Daoy (cell line): ENCODE measurements at places on chromosomes 1 and 21. TPM values are rescaled to one million over a fixed set of nuclear protein-coding genes. Genes with fewer than 3 reads are reported as not detected.
A peak's percentile ranks its signal among the peaks of the same experiment; 100 is the strongest.

DNA sequence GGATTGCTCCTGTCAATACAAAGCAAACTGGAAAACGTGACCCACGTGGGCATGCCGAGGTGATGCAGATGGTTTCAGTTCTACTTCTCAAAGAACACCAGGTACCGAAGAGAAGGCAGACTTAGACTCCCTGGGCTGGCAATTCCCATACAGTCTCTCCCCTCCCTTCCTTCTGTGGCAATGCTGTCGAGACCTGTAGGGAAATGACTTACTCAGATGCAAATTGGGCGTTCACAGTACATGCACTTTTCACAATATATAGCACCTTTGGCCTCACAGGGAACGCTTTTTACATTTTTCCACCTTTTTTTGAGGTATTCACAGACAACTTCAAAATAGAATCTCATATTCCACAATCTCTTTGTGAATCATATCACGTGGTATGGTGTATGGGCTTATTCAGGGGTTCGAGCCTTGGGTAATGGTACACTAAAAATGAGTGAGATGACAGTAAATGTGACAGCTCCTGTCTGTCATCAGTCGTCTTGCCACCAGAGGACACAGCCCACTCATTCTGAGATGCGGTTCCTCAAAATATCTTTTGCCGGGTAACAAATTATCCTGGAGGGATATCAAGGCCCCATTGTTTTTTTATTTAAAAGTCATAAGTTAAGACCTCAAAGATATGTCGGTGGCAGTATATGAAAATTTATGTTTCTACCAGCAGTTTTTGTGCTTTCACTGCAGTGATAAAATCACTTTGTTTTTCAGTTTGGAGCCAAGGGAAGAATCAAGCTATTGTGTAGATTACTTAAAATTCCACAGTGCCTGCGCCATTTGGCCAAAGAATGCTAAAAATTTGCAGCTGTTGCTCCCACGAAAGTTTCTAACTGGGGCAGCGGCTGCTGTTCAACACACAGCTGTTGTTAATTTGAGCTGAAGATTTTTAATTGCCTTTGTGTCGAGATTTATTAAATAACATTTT is 168.4 kb downstream of the ZZZ3 start:
- DNase-seq: peak; percentile 83

GRCh38 chr1:6944434-6944833 is 159.2 kb downstream of the CAMTA1 start:
- DNase-seq: no peak

DNA sequence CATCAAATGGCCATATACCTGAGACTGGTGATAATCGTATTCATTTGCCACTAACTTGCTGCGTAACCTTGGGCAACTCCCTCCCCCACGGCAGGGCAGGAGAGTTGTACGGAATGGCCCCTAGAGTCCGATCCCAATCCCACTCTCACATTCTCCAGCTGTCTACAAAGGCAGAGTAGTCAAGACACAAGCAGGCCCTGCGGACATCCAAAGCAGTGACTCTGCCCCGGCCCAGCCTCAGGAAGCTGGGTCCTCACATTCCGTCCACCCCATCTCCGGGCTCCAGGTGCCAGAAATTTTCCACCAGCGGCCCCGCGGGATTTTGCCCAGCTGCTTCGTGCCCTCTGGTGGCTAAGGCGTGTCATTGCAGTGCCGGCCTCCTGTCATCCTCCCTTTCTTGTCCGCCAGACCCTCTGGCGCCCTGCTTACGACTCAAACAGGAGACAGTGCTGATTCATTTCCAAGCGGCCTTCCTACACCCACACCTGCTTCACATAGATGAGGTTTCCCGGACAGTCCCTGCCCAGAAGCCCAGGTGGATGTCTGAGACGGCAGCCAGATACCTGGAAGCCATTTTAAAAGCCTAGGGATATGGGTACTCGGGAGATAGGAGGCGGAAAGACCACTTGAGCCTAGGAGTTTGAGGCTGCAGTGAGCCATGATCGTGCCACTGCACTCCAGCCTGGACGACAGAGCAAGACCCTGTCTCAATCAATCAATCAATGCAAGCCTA is 2.9 kb upstream of the S100A2 start:
- peak; percentile 94 for DNase-seq

GRCh38 chr1:220701974-220702373 is 11.8 kb downstream of the C1orf115 start:
- no peak for DNase-seq

- no peak for DNase-seq
These were observed 11.4 kb downstream of the RPE65 start for GRCh38 chr1:68438310-68438709.

DNA sequence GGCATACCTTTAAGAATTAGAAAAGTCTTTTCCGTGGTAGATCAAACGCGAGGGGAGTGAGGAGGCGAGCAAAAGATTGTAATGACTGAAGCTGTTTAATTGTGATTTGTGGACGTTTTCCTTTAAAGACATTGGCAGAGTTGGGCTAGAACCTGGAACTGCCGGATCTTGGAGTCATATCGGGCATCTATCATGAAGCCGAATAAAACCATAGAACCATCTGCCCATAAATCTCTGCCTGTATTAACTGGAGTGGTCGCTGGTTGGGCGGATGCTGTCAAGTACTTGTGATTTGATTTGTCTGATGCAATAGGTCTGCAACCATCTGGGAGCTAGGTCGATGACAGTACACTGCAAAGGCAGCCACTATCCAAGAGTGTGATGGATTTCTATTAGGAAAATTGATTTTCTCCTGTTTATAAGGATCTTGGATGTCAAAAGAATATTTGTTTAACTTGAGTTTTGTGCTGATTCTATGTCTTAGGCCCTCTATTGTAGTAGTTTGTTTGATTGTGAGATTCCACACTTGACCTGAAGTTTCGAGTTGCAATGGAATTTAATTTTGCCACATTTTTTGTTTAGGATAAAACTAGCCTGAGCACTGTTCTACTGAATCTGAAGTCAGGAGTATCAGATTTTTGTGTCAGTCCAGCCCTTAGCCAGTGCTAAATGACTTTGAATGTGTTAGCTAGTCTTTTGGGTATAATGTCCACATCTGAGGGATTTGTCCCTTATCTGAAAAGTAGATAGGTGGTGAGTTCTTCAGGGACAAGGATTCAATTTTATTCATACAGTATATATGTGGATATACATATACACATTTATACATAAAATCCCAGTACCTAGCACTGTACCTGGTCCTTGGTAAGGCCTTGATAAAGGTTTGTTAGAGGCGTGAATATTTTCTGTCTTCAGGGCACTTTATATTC is 1.2 kb downstream of the SARS1 start:
- peak; percentile 79 for DNase-seq

The JUN gene
- 161 and 165 TPM in 2 replicates for total RNA-seq

The OR2L3 gene
- not detected in 2 replicates for total RNA-seq
